ENCODE measurements at places on chromosomes 1 and 21.

DNA sequence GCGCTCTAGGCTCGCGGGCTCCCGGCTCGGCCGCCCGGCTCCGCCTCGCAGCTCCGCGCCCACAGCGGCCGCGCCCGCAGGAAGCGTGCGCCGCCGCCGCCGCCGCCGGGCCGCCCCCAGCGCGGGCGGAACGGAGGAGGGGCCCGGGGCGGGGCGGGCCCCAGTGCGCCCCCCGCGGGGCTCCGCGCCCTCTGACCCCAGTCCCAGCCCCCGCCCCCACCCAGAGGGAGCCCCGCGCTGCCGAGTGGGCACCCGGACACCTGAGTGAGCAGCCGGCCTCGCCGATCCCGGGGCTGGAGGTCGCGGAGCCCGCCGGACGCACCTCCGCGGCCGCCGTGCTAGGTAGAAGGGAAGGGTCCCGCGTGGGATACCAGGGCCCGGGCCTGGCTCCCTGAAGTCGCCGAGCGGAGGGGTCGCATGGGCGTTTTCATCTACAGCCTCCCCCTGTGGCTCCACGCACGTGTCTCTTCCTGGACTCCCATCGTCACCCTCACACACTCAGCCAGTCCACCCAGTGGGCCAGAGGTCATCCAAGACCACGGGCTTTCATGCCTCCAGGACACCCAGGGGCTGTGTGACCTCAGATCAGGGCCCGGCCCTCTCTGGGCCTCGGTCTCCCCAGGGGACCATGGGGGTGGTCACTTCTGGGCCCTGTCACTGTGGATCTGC, at the start of gene SDC3:
SDC3 (minus strand) TSS at position 63 of the 669 bp plus-strand sequence. CDS start 172 bp downstream, outside the sequence.
- no peak for DNase-seq

DNA sequence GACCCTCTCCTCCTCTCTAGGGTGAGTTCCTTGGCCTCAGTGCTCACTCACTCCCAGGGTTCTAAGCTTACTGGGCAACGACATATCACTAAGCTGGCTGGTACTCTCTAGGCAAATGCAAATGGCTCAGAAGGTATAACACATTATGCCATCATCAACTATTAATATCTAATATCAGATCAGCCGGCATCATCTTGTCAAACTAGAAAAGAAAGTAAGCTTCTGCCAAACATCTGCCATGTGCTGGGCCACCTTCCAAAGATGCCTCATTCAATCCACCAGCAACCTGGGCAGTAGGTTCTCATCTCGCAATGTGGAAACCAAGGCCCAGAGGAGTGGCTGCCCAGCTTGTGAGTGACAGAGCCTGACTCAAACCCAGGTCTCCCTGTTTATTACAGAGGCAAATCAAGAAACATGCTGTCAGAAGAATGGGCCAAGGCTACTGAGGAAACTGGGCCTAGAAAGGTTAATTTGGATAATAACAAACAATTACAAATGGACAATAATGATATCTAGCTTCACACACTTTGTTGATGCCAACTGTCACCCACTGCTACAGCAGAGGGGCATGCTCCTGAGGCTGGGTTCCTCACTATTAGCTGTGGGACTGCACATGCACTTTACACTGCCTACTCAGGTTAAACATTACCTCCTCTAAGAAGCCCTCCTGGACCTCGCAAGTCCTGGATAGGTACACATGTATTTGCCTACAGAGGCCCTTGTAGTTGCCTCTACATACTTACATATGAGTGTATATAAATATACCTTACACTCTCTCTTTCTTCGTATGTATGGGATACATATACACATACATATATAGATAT, 183.3 kb upstream of the JUN start:
- no peak for DNase-seq

DNA sequence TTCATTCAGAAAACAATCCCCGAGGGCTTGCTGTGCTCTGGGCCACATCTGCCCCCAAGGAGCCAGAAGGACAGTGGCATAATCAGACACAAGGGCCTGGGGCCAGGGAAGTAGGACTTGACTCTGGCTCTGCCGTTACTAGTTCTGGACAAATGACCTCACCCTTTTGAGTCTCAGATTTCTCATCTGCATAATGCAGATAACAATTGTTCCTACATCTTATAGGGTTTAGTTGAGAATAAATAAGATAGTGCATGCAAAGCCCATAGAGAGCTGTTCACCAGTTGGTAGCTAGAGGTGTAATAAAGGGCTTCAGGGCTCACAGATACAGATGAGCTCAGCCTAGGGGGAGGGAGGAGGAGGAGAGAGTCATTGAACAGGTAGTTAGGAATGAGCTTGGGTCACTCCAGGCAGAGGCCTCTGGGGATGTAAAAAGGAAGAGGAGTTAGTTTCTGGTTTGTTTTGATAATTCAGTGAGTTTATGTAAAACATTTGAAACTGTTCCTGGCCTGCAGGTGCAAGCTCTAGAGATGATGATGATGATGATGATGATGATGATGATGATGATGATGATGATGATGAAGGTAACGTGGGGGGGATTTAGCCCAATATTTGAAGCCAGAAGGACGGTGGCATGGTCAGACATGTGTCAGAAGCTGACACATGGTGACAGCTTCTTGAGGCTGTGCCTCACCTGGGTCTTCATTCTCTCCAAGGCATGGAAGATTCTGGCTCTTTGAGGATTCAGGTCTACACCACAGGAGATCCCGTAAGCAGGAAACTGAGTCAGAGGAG, 858 bp downstream of the LACTBL1 start:
- DNase-seq = no peak

DNA sequence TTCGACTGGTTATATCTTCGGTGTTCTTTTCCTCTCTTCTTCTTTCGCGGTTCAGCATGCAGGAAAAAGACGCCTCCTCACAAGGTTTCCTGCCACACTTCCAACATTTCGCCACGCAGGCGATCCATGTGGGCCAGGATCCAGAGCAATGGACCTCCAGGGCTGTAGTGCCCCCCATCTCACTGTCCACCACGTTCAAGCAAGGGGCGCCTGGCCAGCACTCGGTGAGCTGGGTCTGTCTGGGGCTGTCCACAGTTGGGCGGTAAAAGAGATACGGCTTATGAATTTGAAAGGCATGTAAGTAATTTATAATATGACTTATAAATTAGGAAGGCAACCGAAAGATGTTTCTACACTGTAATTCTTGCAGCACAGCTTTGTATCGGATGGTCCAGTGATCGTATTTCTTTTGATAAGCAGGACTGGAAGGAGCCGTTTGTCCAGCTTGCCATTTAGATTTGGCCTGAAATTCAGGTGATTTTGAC, 334 bp downstream of the CTH start:
- DNase-seq = no peak

- DNase-seq = no peak
These were observed 59.5 kb upstream of the WLS start for GRCh38 chr1:68291688-68292384.

DNA sequence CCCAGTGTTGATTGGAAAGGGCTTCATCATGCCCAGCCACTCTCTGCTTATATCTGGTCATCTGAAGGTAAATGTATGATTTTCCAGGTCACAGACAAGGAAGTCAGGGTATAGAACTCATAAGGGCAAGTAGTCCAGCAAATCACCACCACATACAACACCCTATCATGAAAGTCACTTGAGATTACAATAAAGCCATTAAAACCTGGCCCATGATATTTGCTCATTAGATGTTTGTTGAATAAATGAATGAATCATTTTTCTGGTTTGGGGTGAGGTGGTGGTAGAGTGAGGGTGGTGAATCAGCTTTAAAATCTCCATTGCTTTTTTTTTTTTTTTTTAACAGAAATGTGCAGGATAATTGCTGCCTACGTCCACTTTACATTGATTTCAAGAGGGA, 91.9 kb downstream of the TGFB2 start:
- DNase-seq = no peak

- no peak for DNase-seq
These were observed 126.1 kb downstream of the C1orf94 start for GRCh38 chr1:34302798-34303197.

DNA sequence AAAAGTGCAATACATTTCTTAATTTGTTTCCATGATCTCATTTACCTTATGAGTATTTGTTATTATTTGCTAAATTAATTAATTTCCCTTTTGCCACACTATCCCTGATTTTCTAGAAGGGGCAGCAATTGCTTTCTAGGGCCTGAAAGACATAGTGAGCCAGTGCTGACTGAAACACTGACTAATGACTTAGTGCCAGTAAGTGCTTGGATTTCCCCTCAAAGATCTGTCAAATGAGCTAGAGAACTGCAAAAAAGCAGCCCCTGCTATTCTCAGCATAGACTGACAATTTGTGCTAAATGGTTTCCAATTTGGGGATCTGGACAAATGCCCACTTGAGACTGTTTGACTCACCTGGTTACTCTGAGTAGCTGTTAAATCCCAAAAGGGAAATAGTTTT, 35.6 kb upstream of the USH2A start:
- DNase-seq = no peak

GRCh38 chr1:223144914-223145313, 1.9 kb upstream of the TLR5 start:
- no peak for DNase-seq

GRCh38 chr1:244092964-244093638, 42.0 kb downstream of the ZBTB18 start:
- DNase-seq = no peak

DNA sequence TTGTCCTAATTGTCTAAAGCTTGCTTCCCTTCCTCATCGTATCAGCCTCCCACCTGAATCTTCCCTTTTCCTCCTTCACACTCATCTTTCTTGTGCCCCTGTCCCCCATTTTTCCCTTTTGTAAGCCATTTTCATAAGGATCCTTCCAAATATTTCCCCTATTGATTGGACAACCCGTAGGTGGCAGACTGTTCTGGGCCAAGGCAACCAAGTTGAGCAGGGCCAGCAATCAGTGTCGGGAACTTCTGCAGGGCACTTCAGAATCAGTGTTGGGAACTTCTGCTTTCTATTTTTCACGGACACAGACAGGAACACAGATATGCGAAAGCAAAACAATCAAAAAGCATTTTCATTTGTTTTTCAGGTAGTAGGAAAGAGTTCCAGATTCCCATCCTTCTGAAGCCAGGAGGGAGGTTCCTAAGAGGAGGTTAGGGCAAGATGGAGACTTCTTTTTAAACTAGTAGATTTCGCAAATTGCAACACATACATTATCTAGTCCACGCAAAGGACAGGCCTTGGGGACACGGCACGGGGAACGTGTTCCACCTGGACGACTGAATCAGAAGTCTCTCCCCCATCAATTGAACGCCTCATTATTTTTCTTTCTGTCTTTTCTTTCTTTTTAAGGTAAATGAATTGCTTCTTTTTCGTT, 691 bp upstream of the MPZL1 start:
- DNase-seq = peak; percentile 58

GRCh38 chr1:174114788-174115448, 44.4 kb upstream of the RABGAP1L start:
- peak; percentile 74 for DNase-seq

DNA sequence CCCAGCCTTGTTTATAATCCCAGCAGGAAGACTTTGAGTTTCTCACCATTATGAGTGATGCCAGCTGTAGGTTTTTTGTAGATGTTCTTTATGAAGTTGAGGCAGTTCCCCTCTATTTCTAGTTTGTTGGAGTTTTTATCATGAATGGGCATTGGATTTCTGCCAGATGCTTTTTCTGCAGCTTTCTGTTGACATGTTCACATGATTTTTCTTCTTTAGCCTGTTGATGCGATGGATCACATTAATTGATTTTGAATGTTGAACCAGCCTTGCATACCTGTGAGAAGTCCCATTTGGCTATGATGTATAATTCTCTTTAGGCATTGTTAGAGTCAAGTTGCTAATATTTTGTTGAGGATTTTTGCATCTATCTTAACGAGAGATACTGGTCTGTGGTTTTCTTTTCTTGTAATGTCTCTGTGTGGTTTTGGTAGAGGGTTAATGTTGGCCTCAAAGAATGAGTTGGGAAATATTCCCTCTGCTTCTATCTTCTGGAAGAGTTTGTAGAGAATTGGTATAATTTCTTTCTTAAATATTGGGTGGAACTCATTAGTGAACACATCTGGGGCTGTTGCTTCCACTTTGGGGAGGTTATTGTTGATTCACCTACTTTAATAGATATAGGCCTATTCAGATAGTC, 33.2 kb downstream of the ZBTB40 start:
- no peak for DNase-seq

- no peak for DNase-seq
These were observed 88.3 kb downstream of the COL24A1 start for GRCh38 chr1:86068271-86068721.

DNA sequence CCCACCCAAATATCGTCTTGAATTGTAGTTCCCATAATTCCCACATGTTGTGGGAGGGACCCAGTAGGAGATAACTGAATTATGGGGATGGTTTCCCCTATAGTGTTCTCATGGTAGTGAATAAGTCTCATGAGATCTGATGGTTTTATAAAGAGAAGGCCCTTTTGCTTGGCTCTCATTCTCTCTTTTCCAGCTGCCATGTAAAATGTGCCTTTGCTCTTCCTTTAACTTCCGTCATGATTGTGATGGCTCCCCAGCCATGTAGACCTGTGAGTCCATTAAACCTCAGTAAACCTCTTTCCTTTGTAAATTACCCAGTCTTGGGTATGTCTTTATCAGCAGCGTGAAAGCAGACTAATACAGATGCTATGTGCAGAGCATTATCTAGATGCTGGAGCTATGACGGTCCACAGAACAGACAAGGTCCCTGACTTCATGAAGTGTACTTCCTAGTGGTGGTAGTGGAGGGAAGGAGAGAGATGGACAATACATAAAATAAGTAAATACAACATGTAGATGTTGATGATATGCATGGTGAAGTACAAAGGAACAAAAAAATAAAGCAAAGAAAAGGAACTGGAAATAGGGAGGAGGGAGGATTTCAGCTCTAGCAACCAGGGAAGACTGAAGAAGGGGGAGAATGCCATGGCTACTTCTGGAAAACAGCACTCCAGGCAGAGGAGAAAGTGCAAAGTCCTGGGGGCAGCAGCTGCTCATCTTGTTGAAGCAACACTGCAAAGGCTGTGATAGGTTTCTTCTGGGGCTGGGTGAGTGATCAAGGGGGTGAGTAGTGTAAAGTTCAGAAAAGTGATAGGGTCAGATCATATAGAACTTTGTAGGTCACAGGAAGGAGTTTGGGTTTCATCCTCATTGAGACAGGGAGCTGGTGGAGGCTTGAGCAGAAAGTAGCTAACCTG, 6.8 kb upstream of the RCAN1 start:
- no peak for DNase-seq

DNA sequence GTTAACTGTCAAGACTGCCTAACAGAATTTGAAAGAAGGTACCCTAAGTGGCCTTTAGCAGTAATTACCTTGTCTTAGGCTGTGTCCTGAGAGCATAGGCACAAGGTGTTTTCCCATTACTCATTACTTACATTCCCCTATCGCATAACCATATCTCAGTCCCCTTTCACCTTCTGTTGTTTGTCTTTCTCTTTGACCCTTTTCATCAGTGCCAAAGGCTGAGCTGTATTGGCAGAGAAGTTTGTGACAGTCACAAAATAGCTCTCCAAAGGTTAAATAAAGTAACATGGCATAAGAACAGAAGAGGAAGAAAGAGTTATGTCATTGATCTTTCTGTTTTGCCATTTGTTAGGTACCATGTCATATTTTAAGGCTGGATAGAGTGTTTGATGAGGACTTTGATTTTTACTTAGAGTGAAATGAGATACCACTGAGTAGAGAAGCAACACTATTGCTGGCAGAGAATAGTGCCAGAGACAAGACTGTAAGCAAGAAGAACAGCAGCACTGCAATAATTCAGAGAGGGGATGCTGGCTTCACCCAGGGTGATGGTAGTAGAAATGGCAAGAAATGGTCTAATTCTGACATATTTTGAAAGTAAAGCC, 497.8 kb downstream of the TTLL7 start:
- no peak for DNase-seq

Data from NCI-H460 (cell line).